ENCODE measurements at places on chromosomes 11 and 22.

DNA sequence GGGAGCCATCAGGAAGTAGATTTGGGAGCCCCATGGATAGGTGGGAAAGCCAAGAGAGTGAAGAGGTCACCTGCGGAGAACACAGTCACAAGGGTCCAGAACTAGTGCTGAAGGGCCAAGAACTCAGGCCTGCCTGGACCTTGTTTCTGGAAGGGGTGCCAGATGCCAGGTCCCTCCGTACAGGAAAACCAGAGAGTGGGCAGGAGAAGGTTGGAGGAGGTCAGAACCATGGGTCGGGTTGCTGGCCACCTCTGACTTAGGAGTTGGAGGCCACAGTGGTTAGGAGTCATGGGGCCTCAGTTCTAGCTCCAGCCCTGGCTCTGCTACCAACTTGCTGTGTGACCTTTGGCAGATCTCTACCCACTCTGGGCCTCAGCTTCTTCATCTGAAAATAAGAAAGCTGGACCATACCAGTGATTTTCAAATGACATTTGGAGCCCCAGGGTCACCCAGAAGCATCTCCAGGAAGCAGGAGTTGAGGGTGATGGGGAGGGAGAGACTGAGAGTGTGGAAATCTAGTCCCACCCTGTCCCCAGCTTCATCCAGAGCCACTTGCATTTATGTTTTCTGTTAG lies 20.8 kb upstream of the TUB start:
- DNase-seq, result no peak

DNA sequence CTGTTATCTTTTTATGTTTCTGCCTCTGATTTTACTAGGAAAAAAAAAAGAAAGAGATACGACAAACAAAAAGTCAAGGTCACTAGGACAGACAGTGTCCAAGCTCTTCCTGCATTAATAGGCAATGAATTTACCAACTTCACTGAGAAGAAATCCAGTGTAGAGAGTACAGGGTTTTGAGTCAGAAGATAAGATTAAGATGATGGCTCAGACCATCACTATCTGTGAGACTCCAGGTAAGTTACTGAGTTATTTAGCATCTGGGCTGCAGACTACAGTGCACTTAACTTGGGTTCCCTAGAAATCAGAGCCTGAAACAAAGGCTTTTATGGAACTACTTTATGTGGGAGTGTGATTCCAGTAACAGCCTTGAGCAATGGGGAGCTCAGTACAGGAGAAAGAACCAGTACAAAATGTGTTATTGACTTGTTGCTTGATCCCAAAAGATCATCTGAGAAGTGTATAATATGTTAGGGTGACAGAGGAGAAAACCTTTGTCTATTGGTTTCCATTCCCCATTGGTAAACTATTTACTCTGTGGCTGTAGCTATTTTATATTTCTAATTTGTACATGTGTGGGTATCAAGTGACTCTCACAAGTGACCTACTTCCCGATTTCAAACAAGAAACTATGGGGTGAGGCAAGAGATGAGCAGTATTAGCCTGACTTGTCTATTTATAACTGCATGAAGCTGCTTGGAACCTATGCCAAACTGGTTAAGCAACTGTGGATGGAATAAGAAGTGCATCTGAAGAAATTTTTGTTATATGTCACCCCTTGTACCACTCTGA lies 395.8 kb downstream of the RAB38 start:
- DNase-seq, result no peak

DNA sequence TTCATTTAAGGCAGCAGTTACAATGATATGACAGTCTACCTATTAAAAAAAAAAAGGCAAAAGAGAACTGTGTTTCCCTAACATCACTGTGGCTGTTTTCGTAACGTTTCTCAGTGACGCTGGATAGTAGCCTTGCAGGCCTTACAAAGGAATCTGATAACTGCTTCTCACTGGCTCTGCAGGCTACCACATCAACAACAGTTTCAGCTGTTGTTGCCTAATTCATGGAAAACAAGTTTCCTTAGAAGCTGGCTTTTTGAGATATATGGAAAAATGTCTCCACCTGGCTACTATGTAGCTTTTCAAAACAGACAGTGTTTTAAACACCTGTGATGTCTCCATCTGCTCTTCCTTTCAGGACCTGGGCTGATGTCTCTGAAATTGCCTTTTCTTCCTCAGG lies 3.8 kb downstream of the OR51V1 start:
- DNase-seq, result no peak

- no peak for DNase-seq
Measured at GRCh38 chr22:45131749-45132148, 32.0 kb upstream of the NUP50 start.

DNA sequence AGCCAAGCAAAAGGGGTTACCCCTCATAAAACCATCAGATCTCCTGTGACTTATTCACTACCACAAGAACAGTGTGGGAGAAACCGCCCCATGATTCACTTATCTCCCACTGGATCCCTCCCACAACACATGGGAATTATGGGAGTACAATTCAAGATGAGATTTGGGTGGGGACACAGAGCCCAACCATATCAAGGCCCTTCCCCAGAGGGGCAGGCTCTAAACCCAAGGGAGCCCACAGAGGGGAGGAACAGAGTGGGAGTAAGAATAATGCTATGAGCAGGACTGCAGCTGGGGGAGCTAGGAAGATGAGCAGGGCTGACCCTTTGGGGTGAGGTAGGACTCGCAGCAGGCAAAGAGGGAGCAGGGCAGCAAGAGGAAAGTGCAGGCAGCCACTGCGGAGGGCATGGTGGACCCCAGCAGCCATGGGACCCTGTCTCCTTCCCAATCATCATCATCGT lies 59.3 kb downstream of the CD82 start:
- DNase-seq, result no peak

DNA sequence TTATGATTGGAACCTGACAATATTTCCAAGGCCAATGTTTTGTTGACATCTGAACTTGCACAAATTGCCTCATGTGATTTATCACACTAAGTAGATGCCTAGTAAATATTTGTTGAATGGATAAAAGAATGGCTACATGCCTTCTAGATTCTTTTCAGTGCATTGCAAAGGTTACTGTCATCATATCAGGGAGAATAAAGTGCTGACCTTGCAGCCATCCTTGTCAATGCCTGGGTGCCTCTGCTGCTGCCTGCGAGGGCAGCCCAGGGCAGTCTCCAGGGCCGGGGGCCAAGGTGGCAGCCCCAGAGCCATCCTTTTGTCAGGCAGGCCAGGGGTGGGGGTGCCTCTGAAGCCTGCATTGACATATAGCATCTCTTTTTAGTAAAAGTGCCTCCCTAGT lies 325.6 kb upstream of the MTNR1B start:
- no peak for DNase-seq

DNA sequence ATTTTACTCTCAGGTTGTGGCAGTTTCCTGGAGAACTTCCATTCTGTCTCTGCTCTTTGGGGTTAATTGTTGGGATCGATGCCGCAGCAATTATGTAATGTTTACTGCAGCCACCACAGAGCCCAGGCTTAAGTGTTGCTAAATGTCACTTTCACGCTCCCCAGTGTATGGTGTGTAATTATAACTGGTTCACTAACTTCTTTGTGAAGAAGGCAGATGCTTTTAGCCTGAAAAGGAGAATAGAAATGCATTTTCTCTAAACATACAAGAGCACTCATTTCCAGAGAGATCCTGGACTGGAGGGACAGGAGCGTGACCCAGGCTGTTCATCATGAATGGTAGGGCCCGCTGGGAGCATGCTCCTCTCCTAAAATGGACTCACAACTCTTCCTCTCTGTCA lies 132.2 kb upstream of the PLET1 start:
- DNase-seq, result no peak

- no peak for DNase-seq
Measured at GRCh38 chr11:127709960-127710359, 709.4 kb upstream of the KIRREL3 start.

DNA sequence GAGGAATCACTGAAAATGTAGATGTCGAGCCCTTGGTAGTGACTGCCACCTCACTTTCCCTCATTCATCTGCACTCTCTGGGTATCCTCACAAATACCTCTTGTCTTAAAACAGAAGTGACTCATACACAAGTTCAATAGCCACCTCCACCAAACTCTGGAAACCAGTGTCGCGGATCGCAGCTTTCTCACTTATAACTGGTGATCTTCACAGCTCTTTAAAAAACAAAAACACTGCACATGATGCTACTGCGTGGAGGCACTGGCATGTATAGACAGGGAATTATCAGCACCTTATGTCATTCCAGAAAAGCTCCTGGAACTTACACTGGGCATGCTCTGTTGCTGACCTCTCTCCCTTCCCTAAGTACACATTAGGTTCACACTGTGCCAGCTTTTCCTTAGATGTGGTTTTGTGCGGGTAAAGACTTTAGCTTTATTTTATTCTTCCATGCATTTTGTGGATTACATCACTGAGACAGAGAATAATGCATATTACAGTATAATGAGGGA lies 425.5 kb upstream of the CADM1 start:
- DNase-seq, result no peak

All from amygdala (tissue), 56 donors.